Esophagus mucosa (tissue), 1 donor: ENCODE measurements at places on chromosomes 12 and 14. TPM values are rescaled to one million over a fixed set of nuclear protein-coding genes. Genes with fewer than 3 reads are reported as not detected.

DNA sequence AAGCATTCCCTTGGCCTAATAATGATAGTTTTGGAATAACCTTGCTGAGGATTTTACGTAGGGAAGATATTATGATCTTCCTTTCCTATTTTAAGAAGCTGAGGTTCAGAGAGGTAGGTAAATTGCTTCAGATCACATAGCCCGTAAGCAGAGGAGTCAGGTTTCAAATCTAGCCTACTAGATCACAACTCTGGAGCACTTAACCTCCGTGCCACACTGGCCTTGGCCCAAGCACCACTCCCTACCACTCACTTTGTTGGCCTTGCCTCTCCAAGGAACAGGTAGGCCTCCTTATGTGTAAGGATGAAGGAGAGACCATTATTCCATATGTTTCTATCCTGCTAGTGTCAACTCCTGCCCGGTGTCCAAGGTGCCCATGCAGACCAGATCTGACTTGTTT lies 12.4 kb upstream of the ACOT1 start:
- ATAC-seq = no peak

DNA sequence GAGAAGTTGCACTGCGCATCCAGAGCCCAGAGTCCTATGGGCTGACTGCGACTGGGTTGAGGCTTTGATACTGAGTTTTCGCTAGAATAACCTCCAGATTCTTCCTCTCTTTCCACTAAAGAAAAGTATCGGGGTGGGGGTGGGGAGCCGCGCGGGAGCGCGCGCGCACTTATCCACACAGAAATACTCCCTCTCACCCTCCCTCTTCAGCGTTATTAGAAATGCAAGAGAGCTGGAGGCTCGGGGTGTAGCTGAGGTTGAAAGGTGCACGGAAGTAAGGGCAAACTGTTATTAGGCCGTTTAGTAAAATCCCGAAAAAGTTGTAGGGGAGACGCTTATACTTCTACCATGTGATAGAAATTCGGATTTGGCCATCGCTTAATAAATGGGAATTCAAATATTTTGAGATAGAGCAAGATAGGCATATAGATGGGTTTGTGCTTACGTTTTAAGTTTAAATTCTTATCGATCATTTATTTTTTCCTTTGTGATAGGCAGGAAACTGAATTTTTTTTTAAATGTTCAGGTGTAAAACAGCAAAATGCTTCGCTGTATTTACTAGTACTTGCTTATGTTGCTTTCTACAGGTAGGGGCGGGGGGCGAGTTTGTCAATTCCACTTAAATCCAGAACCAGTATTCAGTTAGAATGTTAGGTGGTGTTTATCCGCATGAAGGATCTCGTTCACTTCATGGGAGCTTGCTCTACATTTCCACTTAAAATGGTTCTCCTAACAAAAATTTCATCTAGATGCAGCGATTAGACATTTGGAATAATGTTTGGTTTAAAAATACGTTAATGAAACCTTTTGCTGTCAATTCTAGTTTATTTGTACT lies 1.1 kb downstream of the ARHGAP5 start:
- peak; percentile 31 for ATAC-seq

The NPFF gene
- total RNA-seq = not detected

DNA sequence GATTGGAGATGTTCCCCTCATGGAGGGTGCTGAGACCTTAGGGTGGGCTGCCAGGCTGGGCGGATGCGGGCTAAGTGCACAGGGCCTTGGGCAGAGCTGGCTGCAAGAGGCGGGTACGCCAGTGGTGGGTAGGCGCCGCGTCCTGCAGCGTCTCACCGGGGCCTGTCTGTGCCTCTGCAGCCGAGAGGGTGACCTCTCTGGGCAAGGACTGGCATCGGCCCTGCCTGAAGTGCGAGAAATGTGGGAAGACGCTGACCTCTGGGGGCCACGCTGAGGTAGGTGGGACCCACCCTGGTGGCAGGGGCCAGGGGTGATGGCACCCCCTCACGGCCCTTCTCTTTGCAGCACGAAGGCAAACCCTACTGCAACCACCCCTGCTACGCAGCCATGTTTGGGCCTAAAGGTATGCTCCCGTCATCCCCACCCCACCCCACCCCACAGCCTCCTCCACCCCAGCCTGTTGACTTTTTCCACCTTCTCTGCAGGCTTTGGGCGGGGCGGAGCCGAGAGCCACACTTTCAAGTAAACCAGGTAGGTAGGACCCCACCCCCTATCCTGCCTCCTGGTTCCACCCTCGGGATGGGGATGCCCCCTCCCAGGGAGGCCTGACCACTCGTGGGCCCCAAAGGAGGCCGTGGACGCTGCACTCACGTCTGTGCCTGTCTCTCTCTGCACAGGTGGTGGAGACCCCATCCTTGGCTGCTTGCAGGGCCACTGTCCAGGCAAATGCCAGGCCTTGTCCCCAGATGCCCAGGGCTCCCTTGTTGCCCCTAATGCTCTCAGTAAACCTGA lies 1.5 kb downstream of the CRIP1 start:
- ATAC-seq = no peak

- no peak for ATAC-seq
Observed at GRCh38 chr14:30194741-30195148, 267.1 kb upstream of the PRKD1 start.

GRCh38 chr12:7555752-7556151 lies 52.2 kb upstream of the CD163 start:
- no peak for ATAC-seq

DNA sequence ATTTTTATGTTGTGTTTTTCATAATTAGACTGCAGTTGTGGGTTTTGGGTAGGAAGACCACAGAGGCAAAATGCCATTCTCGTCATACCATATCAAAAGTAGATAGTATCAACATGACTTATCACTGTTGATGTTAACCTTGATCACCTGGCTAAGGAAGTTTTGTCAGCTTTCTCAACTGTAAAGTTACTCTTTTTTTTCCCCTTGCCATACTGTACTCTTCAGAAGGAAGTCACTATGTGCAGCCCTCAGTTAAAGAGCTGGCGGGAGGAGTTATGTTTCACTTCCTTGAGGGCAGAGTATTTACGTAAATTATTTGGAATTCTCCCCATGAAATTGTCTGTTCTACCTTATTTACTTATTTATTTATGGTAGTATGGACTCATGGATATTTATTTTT lies 78.7 kb downstream of the PRORP start:
- ATAC-seq = no peak

The DHRS1 gene
- total RNA-seq = 110 TPM

- peak; percentile 16 for ATAC-seq
Observed at GRCh38 chr14:23123419-23123818, 4.4 kb upstream of the CEBPE start.

- ATAC-seq = no peak
Observed at GRCh38 chr12:20003252-20003651, 365.1 kb upstream of the PDE3A start.

- ATAC-seq = no peak
Observed at GRCh38 chr14:69093631-69094421, 59.1 kb downstream of the DCAF5 start.

- ATAC-seq = no peak
Observed at GRCh38 chr12:13496111-13496510, 299.6 kb downstream of the EMP1 start.

DNA sequence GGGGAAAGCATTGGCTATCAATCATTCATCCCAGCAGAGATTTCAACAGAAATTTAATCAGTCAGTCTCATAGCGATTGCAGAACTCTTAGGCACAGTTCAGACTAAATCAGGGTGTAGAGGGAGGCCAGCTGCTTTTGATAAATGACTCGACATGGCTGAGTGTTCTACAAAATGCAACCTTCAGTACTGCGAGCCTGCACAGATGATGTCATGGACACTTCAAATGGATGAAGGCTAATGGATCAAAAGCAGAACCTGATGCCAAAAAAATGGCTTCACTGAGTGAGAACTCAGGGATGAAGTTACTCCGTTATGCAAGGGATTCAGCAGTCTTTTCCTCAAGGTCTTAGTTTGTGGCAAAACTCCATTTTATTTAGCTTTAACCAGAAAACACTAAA lies 167.3 kb downstream of the DACT1 start:
- no peak for ATAC-seq

The WNT1 gene
- not detected for total RNA-seq

GRCh38 chr12:12720672-12721161 lies 3.5 kb downstream of the CDKN1B start:
- no peak for ATAC-seq

DNA sequence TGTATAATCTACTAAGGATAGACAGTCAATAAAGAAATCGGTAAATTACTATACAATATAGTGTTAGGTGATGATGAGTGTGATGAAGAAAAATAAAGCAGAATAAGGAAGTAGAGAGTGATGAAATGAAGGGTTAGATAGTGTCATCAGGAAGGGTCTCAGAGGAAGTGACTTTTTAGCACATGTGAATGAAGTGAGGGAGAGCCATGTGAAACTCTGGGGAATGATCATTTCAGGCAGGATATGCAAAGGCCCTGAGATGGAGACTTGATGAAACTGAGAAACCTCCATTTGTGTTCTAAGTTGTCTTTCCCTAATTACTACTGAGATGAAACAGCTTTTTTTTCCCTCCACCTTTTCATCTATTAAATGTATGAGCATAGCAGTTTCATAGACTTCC lies 19.4 kb upstream of the GNPTAB start:
- ATAC-seq = no peak

- no peak for ATAC-seq
Observed at GRCh38 chr14:59305836-59306555, 117.5 kb downstream of the DAAM1 start.

GRCh38 chr12:123142921-123143735 lies 7.8 kb downstream of the PITPNM2 start:
- ATAC-seq = peak; percentile 2

The OLR1 gene
- total RNA-seq = 0.24 TPM

DNA sequence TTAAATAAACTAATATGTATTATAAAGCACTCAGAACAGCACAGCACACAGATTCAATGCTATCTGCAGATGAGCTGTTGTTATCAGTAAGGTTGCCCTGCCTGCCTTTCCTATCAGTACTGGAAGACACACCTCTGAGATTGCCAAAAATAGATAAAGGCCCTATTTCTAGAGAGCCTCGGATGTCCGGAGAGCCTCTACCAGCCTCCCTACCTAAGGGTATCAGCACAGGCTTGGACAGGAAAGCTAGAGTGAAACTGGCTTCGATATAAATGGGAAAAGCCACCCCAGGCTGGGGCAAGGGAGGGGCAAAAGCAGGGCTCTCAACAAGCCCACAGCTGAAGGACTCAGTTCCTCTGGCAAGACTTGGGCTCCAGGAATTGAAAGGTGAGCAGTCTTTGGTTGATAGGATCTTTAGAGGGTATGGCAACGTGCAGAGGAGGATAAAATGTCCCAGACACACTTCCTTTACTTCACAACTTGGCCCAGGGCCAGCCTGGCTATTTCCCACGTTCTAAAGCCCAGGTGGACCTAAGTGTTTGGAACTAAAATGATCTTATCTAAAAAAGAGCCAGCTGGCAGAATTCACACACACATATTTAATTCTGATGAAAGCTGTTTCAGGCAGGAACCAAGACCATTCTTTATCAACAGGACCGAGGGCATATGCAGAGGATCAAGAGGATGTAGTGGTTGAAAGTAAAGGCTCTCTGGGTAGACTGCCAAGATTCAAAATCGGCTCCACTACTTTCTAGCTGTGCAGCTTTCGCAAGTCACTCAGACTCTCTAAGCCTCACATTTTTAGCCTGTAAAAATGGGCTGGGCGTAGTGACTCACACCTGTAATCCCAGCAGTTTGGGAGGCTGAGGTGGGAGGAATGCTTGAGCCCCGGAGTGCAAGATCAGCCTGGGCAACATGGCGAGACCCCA lies 37.8 kb upstream of the ITPR2 start:
- peak; percentile 91 for ATAC-seq

The OAS1 gene
- total RNA-seq = 37.2 TPM

- ATAC-seq = no peak
Observed at GRCh38 chr14:63654936-63655335, 13.3 kb upstream of the WDR89 start.

The ITGA7 gene
- 6.7 TPM for total RNA-seq

DNA sequence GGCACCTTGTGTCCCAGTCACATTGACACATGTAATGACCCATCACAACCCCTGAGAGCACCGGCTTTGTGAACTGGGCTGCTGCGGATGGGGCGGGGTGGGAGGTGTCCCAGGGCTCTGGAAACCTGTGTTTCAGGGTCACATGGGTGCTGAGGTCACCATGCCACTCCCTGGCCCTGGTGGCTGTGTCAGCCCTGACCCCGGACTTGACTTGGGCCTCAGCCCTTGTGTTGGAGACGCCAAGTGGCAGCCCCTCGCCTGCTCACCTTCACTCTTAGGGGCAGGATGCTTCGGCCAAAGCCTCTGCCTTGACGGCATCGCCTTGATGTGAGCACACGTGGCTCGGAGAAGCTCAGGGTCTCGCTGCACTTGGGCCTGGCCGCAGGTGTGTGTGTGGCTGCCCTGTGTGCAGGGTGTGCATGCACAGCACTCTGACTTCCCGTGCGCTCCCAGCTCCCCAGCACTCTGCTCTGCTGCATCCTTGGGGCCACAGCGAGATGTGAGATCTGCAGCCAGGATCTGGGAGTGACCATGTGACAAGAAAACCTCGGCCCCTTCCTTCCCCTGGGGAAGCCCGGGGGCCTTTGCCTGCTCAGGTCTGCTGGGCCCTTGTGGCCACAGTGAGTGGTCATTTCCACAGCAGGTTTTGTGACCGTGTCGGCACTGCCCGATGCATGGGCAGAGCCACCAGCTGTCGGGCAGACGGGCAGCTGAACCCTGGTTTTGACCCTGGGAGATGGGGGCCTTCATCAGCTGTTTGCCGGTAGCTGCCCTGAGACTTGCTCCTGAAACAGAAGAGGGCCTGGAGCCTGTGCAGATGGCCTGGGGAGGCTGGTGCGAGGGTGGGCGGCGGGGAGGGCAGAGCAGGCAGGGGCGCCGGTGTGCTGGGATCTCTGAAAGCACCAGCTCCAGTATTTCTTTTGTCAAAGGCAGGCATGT lies 167.4 kb downstream of the KIF26A start:
- ATAC-seq = no peak

The EFS gene
- total RNA-seq = 27.6 TPM

The AQP6 gene
- total RNA-seq = not detected

The IL31 gene
- total RNA-seq = not detected

GRCh38 chr12:49888461-49889151 lies 15.1 kb downstream of the FAIM2 start:
- ATAC-seq = peak; percentile 20

- no peak for ATAC-seq
Observed at GRCh38 chr14:100028990-100029677, 36.1 kb upstream of the EVL start.

The TEX22 gene
- 2.0 TPM for total RNA-seq

DNA sequence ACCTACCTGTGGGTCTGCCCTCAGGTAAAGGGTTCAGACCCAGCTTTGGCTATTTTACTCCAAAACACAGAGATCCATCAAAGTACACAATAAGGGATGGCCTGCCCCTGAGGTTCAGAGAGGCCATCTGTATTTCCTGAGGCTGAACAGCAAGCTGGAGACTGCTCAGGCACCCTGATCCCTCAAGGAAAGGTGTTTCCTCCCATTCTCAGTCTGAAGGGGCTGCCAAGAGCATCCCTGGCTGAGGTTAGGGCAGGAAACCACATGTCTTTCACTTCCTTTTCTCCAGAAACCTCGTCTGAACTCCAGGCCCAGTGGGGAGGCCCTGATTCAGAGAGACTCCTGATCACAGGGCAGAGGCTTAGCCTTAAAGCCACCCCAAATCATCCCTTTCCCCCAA lies 1.5 kb downstream of the RILPL1 start:
- ATAC-seq = no peak

DNA sequence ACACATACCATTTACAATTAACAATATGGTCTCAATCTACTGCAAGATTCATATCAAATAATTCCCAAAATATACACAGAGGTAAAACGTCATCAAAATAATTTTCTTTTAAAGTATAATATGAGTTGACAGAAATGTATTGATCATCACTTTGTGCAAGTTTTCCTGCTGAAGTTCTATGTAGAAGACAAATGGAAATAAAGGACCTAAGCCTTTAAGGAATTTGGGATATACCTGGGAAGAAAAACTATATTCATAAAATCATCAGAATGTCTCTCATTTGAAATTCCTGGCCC lies 61.1 kb upstream of the DAAM1 start:
- ATAC-seq = no peak
